ENCODE measurements at places on chromosomes 4 and X.
A peak's percentile ranks its signal among the peaks of the same experiment; 100 is the strongest.

GRCh38 chr4:11814758-11815157, 386.1 kb upstream of the HS3ST1 start:
- DNase-seq: no peak

GRCh38 chrX:10157543-10157942, 768 bp downstream of the CLCN4 start:
- no peak for DNase-seq

- DNase-seq: peak; percentile 93
These were observed 155.8 kb downstream of the PDGFC start for GRCh38 chr4:156815717-156816359.

GRCh38 chr4:182854466-182854865, 62.7 kb downstream of the DCTD start:
- no peak for DNase-seq

- DNase-seq: no peak
These were observed 103.6 kb upstream of the BCOR start for GRCh38 chrX:40201329-40201885.

GRCh38 chr4:41122775-41123174, 91.6 kb downstream of the APBB2 start:
- DNase-seq: no peak

DNA sequence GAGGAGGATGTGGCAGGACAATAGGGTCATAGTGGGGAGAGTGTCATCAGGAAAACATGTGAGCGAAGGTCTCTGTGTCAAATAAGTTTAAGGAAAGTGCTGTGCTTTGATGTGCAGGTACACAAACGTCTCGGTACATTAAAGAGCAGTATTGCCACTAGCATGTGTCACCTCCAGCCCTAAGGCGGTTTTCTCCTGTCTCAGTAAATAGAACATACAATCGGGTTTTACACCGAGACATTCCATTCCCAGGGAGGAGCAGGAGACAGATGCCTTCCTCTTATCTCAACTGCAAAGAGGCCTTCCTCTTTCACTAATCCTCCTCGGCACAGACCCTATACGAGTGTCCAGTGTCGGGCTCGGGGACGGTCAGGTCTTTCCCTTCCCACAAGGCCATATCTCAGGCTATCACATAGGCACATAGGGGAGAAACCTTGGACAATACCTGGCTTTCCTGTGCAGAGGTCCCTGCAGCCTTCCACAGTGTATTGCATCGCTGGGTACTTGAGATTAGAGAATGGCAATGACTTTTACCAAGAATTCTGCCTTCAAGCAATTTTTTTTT, 684.5 kb downstream of the PDHA2 start:
- no peak for DNase-seq

DNA sequence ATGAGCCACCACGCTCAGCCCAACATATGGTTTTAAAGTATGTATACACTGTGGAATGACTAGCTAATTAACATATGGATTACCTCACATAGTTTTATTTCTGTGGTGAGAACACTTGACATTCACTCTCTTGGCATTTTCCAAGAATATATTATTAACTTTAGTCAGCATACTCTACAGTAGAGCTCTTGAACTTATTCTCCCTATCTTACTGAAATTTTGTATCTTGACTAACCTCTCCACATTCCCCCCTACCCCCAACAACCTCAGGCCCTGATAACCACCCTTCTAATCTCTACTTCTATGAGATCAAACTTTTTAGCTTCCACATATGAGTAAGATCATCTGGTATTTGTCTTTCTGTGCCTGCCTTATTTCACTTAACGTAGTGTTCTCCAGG, 38.6 kb upstream of the AGA start:
- no peak for DNase-seq

DNA sequence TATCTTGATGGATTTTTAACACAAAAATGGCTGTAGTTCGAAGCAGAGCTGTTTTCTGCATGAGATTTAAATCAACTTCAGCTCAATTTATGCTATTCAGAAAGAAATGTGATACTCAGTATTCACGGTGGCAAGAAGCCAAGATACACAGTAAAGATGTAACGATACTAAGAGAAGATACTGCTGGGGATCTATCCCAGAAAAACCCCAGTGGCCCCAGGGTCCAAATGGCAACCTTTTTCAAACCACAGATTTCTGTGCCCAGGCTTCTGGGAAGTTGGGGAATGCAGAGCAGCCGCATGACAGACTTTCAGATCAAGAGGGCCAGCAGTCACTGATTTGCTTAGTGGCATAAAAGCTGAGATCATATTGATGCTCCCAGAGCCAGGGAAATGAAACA, 353.9 kb downstream of the AFF2 start:
- DNase-seq: no peak

DNA sequence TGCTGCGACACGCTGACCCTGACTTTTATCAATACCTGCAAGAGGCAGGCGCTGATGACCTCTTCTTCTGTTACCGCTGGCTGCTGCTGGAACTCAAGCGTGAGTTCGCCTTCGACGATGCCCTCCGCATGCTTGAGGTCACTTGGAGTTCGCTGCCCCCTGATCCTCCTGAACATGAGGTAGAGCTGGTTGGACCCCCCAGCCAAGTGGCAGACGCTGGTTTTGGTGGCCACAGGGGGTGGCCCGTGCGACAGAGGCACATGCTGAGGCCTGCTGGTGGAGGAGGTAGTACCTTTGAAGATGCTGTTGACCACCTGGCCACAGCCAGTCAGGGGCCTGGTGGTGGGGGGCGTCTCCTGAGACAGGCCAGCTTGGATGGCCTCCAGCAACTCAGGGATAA, 14.2 kb upstream of the RBM3 start:
- no peak for DNase-seq

DNA sequence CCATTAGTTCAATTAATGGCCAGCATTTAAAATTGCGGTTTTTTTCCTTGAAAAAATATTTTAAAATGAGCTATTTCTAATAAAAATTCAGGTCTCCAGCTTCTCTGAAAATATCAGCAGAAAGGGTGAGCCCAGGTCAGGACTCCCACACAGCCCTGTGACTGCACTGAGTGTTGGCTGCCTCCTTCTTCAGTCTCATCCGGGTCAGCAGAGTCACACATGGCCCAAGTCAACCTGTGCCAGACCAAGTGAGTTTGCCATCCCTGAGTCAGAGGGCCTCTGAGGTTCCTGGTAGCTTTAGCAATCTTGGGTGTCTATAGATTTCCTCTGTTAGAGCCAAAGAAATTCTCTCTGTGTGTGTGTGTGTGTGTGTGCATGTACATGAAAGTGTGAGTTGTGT, 22.1 kb upstream of the MSX1 start:
- no peak for DNase-seq

DNA sequence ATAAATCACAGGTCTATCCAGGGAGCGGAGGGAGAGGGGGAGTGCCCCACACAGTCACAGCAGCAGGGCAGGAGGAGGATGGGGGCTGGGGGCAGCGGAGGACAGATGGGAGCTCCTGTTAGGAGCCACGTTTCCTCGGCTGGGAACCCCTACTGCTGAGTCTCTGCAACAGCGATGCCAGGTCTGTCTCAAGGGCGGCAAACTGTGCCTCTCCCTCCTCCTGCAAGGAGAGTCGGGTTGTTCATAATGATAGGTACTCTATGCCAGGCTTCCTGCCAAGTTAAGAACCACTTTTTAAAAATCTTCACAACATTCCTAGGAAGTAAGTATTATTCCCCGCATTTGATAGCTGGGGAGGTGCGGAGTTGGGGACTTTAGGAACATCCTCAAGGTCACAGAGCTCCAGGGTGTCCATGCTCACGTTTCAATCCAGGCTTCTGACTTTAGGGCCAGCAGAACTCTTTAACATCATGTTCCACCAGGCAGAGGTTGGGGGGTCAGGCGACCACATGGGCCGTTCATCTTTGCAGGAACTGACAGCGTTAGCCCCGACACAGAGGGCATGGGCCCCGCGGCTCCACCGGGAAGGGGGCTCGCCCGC, 98.3 kb upstream of the MAML3 start:
- peak; percentile 70 for DNase-seq

- no peak for DNase-seq
These were observed 443.0 kb downstream of the GPM6A start for GRCh38 chr4:175369087-175369486.

DNA sequence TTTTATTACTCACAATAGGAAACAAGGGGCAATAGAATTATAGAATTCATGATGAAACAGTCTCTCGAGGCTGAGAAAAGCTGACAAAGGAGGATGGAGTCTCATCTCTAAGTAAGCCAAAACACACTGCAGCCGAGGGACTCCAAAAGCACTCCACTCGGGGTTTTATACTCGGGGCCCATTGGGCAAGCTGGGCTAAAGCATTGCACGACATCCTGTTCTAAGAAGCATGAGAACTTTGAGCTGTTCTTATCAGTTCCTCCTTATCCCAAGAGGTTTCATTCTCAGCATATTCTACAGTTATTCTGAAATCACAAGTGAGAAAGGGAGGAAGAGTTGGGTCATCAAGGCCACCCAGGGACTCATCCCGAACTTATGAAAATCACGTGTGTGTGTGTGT, 1475.5 kb downstream of the PCDH18 start:
- DNase-seq: no peak

- DNase-seq: peak; percentile 10
These were observed 616.9 kb downstream of the FSTL5 start for GRCh38 chr4:161546902-161547301.

- DNase-seq: no peak
These were observed 94.5 kb upstream of the APOOL start for GRCh38 chrX:84909151-84909550.

GRCh38 chr4:43379016-43379415, 486.5 kb downstream of the GRXCR1 start:
- no peak for DNase-seq

DNA sequence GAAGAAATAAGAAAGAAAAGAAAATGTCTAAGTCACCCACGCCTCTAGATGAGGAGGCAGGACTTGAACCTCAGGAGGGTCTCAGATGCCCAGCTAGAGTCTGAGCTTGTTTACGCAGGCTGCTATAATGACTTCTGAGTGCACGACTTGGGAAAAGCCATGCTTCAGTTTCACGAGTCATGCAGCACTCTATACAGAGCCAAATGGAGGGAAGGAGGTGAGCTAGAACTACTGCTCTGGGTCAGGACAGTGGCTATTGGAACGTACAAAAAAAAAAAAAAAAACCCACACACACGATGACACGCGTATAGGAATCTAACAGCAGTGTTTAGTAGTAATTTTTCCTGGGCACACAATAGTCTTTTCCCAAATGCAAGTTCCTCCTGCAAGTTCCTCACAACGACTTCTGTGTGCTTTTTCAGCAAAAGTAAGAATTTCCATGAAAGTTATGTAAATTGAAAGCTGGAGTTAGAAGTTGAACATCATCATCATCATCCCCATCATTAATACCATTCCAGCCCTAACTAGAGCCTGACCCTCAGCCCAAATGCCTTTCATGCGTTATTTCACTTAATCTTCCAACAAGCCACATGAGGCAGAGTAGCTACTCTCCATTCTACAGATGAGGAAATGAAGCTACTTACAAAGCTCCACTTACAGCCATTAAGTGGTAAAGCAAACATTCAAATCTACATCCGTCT, 36.6 kb downstream of the IRF2 start:
- DNase-seq: no peak

- no peak for DNase-seq
These were observed 64.0 kb upstream of the WDR1 start for GRCh38 chr4:10180603-10180926.

- no peak for DNase-seq
These were observed 32.8 kb upstream of the GLRB start for GRCh38 chr4:157043131-157043530.

- no peak for DNase-seq
These were observed 16.4 kb upstream of the OTUD4 start for GRCh38 chr4:145196747-145197146.

- no peak for DNase-seq
These were observed 97.7 kb upstream of the PTPN13 start for GRCh38 chr4:86496094-86497080.

- DNase-seq: peak; percentile 71
These were observed 59.2 kb upstream of the PARM1 start for GRCh38 chr4:74873545-74874301.

- no peak for DNase-seq
These were observed 120.2 kb upstream of the ADGRL3 start for GRCh38 chr4:61079976-61080375.

GRCh38 chrX:49197543-49198087, 2.4 kb downstream of the SYP start:
- no peak for DNase-seq

DNA sequence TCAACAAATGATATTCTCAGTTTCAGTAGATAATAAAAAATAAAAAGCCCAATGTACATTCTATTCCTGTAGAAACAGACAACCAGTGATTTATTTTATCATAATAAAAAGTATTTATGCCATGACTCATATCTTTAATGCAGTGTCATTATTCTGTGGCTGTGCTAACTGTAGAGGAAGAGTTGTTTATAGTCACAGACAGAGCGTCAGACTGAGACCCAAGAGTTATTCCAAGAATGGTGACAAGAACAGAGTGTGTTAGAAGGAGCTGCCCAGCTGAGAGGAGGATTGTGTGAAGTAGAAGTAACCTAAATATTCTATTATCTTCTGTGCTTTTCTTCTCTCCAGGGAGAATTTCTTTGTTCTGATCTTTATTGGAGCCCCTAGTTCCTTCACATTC, 210.7 kb downstream of the PPP1R2C start:
- no peak for DNase-seq

DNA sequence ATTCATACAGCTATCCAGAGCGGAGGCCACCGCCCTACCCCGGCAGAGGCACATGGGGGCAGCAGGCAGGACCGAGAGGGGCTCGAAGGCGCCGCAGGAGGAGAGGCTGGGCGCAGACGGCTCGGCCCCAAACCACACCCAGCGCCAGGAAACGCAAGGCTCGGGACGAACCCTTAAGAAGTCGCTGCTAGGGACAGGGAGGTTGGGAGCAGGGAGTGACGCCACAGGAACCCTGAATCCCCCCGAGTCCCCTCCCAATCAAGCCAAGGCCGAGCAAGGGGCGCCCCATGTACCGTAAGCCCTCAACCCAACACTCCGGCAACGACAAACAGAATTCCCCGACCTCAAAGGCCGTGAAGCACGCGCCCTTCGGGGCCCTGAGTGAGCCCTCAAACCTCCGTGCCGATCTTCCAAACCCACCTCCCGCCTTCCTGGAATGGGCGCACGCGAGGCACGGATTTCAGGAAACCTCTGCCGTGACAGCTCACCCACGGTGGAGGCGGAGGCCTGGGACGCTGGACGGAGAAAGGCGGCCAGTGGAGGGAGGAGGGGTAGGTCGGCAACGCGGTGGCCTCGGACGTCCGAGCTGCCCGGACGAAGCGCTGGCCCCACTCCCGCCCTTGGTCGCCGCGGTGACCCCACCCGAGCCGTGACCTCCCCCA, 1.8 kb downstream of the ZFYVE28 start:
- DNase-seq: no peak

- no peak for DNase-seq
These were observed 850 bp downstream of the IGBP1 start for GRCh38 chrX:70134116-70134477.

- no peak for DNase-seq
These were observed 92.1 kb downstream of the KDR start for GRCh38 chr4:55033296-55033695.

- DNase-seq: no peak
These were observed 100.5 kb downstream of the PRDM5 start for GRCh38 chr4:120821977-120822376.

- DNase-seq: no peak
These were observed 81.8 kb upstream of the WDR1 start for GRCh38 chr4:10198365-10198764.

GRCh38 chr4:139501527-139501926, 47.6 kb downstream of the RAB33B start:
- no peak for DNase-seq
